ENCODE measurements at places on chromosomes 6 and 20. TPM values are rescaled to one million over a fixed set of nuclear protein-coding genes. Genes with fewer than 3 reads are reported as not detected.

Gene SYTL3
- total RNA-seq, result 14.6 TPM

DNA sequence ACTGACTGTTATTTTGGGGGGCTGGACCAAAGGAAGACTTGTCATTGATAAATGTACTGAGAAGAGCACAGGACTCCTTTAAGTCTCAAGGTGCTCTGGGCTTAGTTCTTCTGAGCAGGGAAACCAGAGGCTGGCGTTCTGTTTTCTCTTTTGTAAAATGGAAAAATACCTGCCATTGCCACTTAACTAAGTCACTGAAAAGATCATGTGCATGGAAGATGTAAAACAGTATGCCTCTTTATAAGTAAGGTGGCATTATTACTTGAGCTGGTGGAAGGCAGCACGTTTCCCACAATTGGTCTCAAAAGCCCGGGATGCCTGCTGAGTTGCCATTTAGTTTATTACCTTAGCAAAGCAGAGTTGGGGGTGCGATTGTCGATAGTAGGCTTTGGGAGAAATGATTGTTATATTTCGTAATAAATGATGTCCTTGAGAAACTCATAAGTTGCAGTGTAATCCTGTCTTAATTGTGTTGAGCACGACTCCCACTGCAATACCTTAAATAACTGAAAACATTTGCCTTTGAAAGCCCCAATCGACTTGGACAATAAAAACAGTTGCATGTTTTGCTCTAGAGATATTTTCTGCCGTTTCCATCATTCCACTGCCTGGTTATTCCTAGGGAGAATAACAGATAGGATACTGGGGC, 3.6 kb downstream of the JARID2 start:
- DNase-seq, result no peak

GRCh38 chr6:29603930-29604329, 19.0 kb downstream of the OR2H2 start:
- no peak for DNase-seq

DNA sequence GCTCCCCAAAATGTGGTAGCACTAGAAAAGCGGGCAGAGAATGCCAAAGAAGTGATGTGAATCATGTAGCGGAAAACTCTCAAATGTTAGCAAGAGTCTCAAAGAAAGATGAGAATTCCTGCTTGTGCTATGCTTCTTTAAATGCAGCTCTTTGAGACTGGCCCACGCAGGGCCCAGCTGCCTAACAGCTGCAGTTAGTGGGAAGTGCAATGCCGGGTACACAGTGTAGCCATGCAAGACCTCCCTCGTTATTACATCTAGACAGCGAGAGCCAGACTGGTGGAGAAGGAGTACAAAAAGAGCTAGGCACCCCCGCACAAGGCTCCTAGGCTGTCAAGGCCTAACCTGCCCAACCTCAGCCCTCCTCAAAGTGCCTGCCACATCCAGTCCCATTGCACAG, 201.7 kb upstream of the PRDM1 start:
- DNase-seq, result no peak

DNA sequence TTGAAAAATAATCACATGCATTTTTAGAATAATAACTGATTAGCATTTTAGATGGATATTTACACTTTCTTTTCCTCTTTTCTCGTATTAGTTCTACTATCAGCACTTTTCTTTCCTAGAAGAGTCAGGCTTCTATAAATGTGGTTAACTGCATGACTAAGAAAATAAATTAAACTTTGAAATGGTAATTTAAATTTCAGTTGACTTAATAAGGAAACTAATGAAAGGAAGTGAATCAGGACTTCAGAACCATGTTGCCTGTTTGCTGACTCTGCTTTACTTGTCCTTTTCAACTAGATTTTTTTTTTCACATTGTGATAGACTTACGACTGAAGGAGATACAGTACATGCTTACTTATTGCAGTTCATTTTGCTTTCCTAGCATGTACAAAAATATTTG, 1258.2 kb upstream of the EYS start:
- no peak for DNase-seq

DNA sequence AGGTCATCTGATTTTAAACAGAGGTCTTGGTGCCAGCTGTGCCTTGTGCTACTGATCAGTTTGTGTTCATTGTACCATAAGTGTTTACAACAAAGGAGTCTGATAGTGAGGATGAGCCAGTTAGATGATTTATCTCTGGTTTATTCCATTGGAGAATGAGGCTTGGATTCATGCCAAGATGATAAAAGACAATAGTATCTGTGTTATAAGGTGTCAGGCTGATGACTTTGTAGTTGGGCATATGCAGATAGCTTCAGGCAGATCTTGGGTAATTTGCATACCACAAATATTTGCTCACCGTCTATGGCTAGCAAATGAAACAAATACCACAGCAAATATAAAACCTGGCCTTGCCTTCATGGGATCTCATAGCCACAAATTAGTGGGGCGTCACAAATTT, 43.3 kb upstream of the PHACTR2 start:
- no peak for DNase-seq

GRCh38 chr6:163702736-163703135, 288.2 kb downstream of the QKI start:
- no peak for DNase-seq
